ENCODE measurements at places on chromosomes 6 and 20. TPM values are rescaled to one million over a fixed set of nuclear protein-coding genes. Genes with fewer than 3 reads are reported as not detected.

- no peaks in the 10 kb centered on the region for H3K36me3 ChIP-seq
- DNase-seq = no peak
- peaks cover 18% of the 10 kb centered on the region for H3K4me1 ChIP-seq
- peaks cover 9% of the 10 kb centered on the region for H3K27me3 ChIP-seq
- H3K4me3 ChIP-seq = no peak overlapping the region
Observed at GRCh38 chr20:49987015-49987867, 4.5 kb downstream of the SNAI1 start.

DNA sequence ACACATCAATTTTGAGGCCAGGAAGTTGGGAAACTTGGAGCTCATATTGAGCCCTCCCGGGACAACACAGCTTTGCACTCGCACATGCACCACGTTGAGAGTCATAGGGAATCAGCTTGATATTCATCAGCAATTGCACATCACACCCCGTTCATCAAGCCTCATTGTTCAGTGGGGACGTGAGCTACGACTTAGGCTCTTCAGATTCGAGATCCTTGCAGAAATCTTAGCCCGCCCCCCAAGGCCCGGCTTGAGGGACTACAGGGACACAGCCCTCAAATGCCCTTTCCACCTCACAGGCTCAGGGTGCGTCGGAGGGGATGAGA is 93.0 kb upstream of the MAFB start:
- H3K36me3 ChIP-seq = no peaks in the 10 kb centered on the region
- DNase-seq = no peak
- H3K4me3 ChIP-seq = no peak overlapping the region
- no peaks in the 10 kb centered on the region for H3K4me1 ChIP-seq
- no peak overlapping the region for H3K27ac ChIP-seq
- H3K27me3 ChIP-seq = peaks cover 6% of the 10 kb centered on the region

- H3K27me3 ChIP-seq = no peaks in the 10 kb centered on the region
- no peaks in the 10 kb centered on the region for H3K4me1 ChIP-seq
- H3K27ac ChIP-seq = no peak overlapping the region
Observed at GRCh38 chr20:11970243-11970836, 52.6 kb downstream of the BTBD3 start.

GRCh38 chr20:1918491-1919165 is 23.4 kb downstream of the SIRPA start:
- H3K27ac ChIP-seq = no peak overlapping the region
- no peak for DNase-seq
- no peaks in the 10 kb centered on the region for H3K27me3 ChIP-seq

- H3K4me1 ChIP-seq = no peaks in the 10 kb centered on the region
- DNase-seq = no peak
- no peaks in the 10 kb centered on the region for H3K36me3 ChIP-seq
- peaks cover 7% of the 10 kb centered on the region for H3K27me3 ChIP-seq
Observed at GRCh38 chr6:168452685-168453377, 11.8 kb downstream of the SMOC2 start.

Gene XKR7
- not detected for total RNA-seq

Measured in activated CD4-positive, alpha-beta T cell treated with anti-CD3 and anti-CD28 coated beads, Interleukin-2, amount 10 ng/mL, durations not matched to agents 24 days and 14 days (primary cell).